ENCODE measurements at places on chromosomes 4 and X. TPM values are rescaled to one million over a fixed set of nuclear protein-coding genes. Genes with fewer than 3 reads are reported as not detected.

- no peaks in the 10 kb centered on the region for H3K4me1 ChIP-seq
- H3K27ac ChIP-seq = no peak overlapping the region
- no peaks in the 10 kb centered on the region for H3K36me3 ChIP-seq
- no peaks in the 10 kb centered on the region for H3K27me3 ChIP-seq
Measured at GRCh38 chr4:49063670-49064069, 77.6 kb downstream of the CWH43 start.

The TMEM31 gene
- not detected for total RNA-seq

DNA sequence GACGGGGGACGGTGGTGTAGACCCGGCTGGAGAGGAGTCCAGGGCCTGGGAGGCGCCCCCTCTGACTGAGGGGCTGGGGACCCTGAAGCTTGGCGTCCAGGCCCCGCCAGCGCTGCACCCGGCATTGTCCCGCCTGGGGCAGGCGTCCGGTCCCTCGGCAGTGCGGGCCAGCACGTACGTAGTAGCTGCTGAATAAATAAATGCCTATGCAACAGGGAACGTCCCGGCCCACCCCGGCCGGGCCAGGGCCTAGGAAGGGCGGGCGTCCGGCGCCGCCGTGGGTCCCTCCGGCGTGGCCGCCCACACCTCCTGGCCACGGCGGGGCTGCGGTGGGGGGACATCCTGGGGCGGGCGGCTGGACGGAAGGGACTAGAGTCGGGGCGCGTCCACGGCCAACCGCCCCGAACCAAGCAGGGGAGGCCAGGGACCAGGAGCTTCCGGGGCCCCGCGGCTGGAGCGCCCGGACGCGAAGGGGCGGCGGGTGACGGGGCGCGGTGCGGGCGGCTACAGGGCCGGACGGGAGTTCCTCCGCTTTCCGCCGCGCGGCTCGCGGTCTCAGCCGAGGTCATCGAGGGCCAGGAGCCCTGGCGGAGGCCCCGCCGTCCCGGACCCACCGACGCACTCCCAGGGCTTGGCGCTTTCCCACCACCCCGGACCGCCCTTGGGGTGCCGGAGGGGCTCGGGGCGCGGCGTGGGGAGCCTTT, 886 bp upstream of the WWC2 start:
- peak overlapping the region; percentile 96 for H3K27ac ChIP-seq
- peak overlapping the region; percentile 54 for H3K4me3 ChIP-seq
- peaks cover 11% of the 10 kb centered on the region for H3K4me1 ChIP-seq
- H3K36me3 ChIP-seq = no peaks in the 10 kb centered on the region

The HGFAC gene
- total RNA-seq = 0.87 TPM

- peak; percentile 11 for DNase-seq
- no peaks in the 10 kb centered on the region for H3K27me3 ChIP-seq
- H3K4me3 ChIP-seq = no peak overlapping the region
- no peak overlapping the region for H3K27ac ChIP-seq
- H3K36me3 ChIP-seq = no peaks in the 10 kb centered on the region
- H3K4me1 ChIP-seq = no peaks in the 10 kb centered on the region
Measured at GRCh38 chr4:26729027-26729426, 131.6 kb upstream of the STIM2 start.

DNA sequence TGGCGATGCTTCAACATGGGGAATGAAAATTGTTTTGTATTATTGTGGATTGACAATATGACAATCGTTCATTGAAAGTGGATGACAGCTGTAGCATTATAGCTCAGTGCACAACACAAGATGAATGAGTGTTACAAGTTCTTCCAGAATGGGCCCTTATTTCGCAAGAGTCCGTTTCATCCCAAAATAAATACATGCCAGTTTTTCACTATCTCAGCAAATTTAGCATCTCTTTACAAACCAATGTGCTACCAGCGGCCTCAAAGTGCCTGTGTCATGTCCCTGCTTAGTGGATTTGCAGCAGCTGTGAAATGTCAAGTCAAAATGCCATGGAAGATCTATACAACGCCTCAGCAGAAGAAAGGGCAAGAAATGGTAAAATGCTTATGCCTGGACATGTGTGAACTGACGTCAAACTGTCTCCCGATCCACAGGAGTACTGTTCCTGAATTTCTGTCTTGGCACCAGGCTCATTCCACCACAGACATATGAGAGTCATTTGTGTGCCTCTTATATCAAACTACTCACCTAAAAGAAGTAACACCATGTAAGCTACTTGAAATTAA, 109.6 kb downstream of the MAML3 start:
- no peak overlapping the region for H3K4me3 ChIP-seq
- no peaks in the 10 kb centered on the region for H3K27me3 ChIP-seq
- peaks cover 21% of the 10 kb centered on the region for H3K4me1 ChIP-seq
- no peak for DNase-seq
- no peak overlapping the region for H3K27ac ChIP-seq

DNA sequence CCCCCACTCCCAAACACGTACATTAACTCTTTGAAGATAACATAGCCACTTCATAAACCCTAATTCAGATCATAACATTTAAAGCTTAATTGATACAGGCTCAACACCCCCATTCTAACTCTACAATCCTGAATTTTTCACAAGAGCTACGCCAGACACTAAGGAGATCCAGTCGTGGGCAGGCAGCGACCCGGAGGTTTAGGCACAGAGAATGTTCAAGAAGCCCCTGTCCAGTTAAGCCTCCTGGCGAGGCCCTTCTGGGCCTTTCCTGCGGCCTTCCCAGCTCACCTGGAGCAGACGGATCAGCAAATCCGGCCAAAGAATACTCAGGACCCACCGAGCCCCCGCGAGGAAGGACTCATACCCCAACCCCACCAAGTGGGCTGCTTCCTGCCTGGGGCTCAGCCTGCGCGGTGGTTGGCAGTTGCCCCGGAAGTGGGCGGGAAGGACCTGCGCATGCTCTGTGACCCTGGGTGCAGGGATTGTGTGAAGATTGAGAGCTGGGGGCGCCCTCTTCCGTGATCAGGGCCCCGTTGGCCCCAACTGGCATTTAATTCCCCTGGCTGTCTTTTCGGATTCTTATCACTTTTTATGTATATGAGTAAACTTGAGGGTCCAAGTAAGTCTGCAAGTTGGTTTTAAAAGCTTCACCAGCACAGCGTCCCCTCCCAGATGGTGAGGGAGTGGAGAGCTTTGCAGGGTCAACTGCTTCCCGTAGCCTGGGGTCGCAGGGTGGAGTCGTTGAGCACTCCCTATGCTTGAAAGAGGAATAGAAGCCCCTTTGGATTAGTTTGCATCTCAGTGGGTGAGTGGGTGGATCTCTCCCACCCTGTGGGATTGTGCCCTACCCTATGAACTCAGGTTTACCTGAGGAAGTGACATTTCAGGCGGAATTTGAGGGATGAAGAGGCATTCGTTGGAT, at the start of gene TRIM61:
TSS of gene TRIM61 (minus strand) at position 415 of the 922 bp plus-strand sequence. CDS start 7,655 bp downstream, outside the sequence.
- H3K4me1 ChIP-seq = no peaks in the 10 kb centered on the region
- no peak for DNase-seq
- H3K4me3 ChIP-seq = no peak within 1 kb of the TSS
- no peaks in the 10 kb centered on the region for H3K36me3 ChIP-seq
- H3K27ac ChIP-seq = no peak within 1 kb of the TSS

The ZNF827 gene
- 17.5 TPM for total RNA-seq

GRCh38 chrX:18574591-18574990, 97.3 kb downstream of the RS1 start:
- H3K4me1 ChIP-seq = no peaks in the 10 kb centered on the region
- H3K27me3 ChIP-seq = no peaks in the 10 kb centered on the region
- H3K4me3 ChIP-seq = no peak overlapping the region

DNA sequence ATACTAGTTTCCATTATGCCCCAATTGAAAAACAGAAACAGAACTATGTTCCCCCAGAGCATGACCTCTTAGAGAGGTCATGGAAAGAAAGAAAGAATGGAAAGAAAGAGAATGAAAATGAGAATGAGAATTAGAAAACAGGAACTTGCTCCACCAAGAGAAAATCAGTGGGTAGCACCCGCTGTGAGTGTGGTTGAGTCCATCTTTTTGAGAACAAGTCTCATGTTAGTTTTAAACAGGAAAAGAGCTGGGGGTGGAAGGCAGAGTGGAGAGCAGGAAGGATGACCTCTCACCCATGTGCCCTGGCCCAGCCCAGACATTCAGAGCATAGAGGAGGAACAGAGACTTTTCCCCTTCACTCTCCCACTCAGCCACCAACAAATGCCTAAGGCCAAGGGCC, 4.9 kb downstream of the GSX2 start:
- peaks cover 18% of the 10 kb centered on the region for H3K4me1 ChIP-seq
- H3K27ac ChIP-seq = no peak overlapping the region
- H3K36me3 ChIP-seq = no peaks in the 10 kb centered on the region
- peaks cover 99% of the 10 kb centered on the region for H3K27me3 ChIP-seq
- no peak for DNase-seq
- no peak overlapping the region for H3K4me3 ChIP-seq

DNA sequence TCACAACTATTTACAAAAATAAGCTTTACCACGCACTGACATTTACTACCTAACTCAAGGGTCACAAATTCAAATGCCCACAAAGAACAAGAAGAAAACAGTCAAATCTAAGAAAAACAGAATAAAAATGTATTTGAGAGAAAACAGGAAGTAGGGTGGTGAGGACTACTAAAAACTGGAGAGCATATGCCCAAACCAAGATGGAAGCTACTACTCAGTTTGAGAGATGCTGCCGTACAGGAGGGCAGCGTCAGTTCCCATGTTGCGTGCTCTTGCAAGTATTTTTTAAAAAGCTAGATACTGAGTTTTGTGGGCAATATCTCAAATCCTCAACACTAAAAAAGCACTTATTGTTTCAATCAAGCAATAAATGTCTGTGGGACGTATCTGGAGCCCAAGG, 16.2 kb downstream of the HNRNPD start:
- no peaks in the 10 kb centered on the region for H3K4me1 ChIP-seq
- peaks cover 6% of the 10 kb centered on the region for H3K36me3 ChIP-seq
- H3K27ac ChIP-seq = no peak overlapping the region
- H3K27me3 ChIP-seq = no peaks in the 10 kb centered on the region
- DNase-seq = no peak
- H3K4me3 ChIP-seq = no peak overlapping the region

DNA sequence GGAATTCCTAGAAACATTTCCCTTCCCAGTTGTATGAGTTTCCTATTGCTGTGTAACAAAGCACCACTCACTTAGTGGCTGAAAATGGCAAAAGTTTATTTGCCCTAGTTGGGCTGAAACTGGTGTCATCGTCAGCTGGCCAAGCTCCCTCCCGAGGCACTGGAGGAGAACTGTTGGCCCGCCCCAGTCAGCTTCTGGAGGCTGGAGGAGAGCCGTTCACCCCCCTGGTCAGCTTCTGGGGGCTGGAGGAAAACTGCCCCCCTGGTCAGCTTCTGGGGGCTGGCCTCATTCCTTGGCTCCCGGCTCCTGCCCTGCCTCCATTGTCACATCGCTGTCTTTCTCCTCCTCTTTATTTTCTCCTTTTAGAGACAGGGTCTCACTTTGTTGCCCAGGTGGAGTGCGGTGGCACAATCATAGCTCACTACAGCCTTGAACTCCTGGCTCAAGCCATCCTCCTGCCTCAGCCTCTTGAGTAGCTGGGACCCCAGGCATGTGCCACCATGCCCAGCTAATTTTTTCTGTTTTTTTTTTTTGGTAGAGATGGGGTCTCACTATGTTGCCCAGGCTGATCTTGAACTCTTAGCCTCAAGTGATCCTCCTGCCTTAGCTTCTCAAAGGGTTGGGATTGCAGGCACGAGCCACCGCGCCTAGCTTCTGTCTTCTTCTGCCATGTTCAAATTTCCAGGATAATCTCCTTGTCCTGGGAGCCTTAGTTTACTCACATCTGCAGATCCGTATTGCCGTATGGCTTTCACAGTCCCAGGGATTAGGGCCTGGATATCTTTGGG, 3.2 kb downstream of the RGS12 start:
- H3K27me3 ChIP-seq = no peaks in the 10 kb centered on the region
- H3K4me1 ChIP-seq = peaks cover 15% of the 10 kb centered on the region
- no peak overlapping the region for H3K4me3 ChIP-seq
- H3K27ac ChIP-seq = no peak overlapping the region
- no peak for DNase-seq

GRCh38 chrX:41982953-41983352, 59.6 kb upstream of the CASK start:
- no peaks in the 10 kb centered on the region for H3K36me3 ChIP-seq
- no peak for DNase-seq
- no peak overlapping the region for H3K27ac ChIP-seq

DNA sequence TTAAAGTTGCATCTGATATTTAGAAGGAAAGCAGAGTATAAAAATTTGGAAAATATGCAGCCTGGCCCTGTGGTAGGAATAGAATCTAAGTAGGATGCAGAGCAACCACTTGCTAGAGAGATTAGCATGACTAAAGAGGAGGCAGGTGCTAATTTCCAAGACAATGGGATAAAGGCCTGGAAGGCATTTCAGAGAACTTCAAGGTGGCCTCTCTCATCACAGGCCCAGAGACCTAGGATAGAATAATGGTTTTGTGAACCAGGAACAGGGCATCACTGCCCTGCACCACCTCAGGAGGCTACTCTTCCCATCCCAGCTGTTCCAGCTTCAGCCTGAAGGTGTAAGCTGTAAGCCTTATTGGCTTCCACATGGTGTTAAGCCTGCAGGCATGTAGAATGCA, 621.7 kb upstream of the HS3ST1 start:
- no peak overlapping the region for H3K27ac ChIP-seq
- DNase-seq = no peak
- H3K36me3 ChIP-seq = no peaks in the 10 kb centered on the region
- H3K4me3 ChIP-seq = no peak overlapping the region
- no peaks in the 10 kb centered on the region for H3K27me3 ChIP-seq
- H3K4me1 ChIP-seq = no peaks in the 10 kb centered on the region

- H3K4me3 ChIP-seq = no peak overlapping the region
- H3K4me1 ChIP-seq = no peaks in the 10 kb centered on the region
- no peak for DNase-seq
- no peaks in the 10 kb centered on the region for H3K27me3 ChIP-seq
Measured at GRCh38 chr4:69910016-69910782, 20.7 kb upstream of the CSN1S1 start.

DNA sequence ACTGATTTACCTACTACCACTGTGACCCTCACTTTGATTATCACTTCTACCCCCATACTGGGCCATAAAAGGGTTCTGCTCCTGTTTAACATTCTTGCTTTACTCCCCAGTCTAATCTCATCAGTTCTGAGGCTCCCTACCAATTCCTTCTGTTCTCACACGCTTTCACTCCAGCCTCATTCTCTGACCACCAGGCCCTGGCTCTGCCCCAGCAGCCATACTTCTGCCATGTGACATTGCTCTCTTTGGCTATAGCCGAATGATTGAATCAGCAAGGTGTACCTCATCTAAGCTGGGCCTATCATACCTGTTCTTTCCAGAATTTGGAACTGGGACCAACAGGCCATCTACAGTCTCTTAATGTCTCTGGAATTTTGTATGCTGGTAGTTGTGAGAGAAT, 14.4 kb upstream of the ELF2 start:
- no peaks in the 10 kb centered on the region for H3K4me1 ChIP-seq
- no peaks in the 10 kb centered on the region for H3K36me3 ChIP-seq
- H3K4me3 ChIP-seq = no peak overlapping the region
- no peak overlapping the region for H3K27ac ChIP-seq

GRCh38 chr4:83113429-83113786, 1.1 kb downstream of the PLAC8 start:
- no peak overlapping the region for H3K4me3 ChIP-seq
- DNase-seq = no peak
- no peaks in the 10 kb centered on the region for H3K27me3 ChIP-seq
- no peaks in the 10 kb centered on the region for H3K36me3 ChIP-seq

- H3K27ac ChIP-seq = no peak overlapping the region
- no peak for DNase-seq
Measured at GRCh38 chr4:2744576-2745270, 11.4 kb downstream of the TNIP2 start.

The RAP2C gene
- total RNA-seq = 57.4 TPM
